ENCODE measurements at places on chromosomes 1 and 21. TPM values are rescaled to one million over a fixed set of nuclear protein-coding genes. Genes with fewer than 3 reads are reported as not detected.

CITED4 gene
- 16.0 TPM for total RNA-seq

KRTAP11-1 gene
- not detected for total RNA-seq

RNPEP gene
- total RNA-seq: 45.2 TPM

SPATA21 gene
- not detected for total RNA-seq

RXFP4 gene
- total RNA-seq: not detected

SLC1A7 gene
- total RNA-seq: not detected

NUP133 gene
- 72.1 TPM for total RNA-seq

YOD1 gene
- 11.8 TPM for total RNA-seq

KIF14 gene
- total RNA-seq: 22.5 TPM

DNA sequence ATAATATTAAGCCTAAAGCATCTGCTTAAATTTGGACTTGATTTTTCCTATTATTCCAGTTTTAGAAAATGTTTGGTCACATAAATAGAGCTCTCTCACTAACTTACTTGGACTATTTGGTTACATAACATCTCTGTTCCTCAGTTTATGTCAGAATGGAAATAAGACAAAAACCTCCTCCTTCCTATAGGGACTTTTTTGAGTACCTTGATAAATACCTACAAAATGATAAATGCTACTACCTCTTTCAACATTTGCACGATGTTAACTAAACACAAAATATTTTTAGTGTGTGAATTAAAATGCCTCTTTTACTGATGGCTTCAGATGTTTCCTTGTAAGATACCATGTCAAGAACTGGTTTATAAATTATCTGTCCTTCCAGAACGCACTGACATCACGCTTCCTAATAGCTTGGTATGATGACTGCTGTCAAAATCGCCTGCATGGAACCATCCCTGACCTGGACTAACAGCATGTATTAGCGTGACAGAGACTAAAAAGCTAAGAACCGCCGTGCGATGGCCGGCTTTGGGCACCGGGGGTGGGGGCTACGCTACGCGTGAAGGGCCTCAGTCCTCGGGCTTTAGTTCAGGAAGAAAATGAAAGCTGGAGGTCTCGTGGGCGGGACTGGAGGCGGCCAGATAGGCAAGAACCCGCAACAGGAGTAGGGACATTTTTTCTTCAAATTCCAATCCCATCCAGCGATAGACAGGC is 133.2 kb upstream of the BARHL2 start:
- H3K27me3 ChIP-seq: peaks cover 17% of the 10 kb centered on the region
- no peaks in the 10 kb centered on the region for H3K36me3 ChIP-seq
- no peak for DNase-seq
- H3K4me1 ChIP-seq: peaks cover 4% of the 10 kb centered on the region
- H3K27ac ChIP-seq: no peak overlapping the region

GRCh38 chr1:16921391-16922185 is at the start of gene CROCC:
Gene CROCC, plus strand, starts transcription at chr1:16921931. Its CDS starts 88 bp downstream, at chr1:16922019.
- H3K4me1 ChIP-seq: peaks cover 29% of the 10 kb centered on the region
- H3K27me3 ChIP-seq: no peaks in the 10 kb centered on the region
- H3K27ac ChIP-seq: 0 out of 2 replicates have a peak within 1 kb of the TSS, but pooled peaks have one; percentile 32
- DNase-seq: peak; percentile 88

- H3K4me1 ChIP-seq: no peaks in the 10 kb centered on the region
- H3K27ac ChIP-seq: no peak overlapping the region
- no peak for DNase-seq
These were observed 442.6 kb upstream of the ADGRL2 start for GRCh38 chr1:81358151-81358550.

- H3K4me3 ChIP-seq: no peak overlapping the region
- DNase-seq: no peak
These were observed 22.2 kb downstream of the SLC2A1 start for GRCh38 chr1:42936309-42937078.

DNA sequence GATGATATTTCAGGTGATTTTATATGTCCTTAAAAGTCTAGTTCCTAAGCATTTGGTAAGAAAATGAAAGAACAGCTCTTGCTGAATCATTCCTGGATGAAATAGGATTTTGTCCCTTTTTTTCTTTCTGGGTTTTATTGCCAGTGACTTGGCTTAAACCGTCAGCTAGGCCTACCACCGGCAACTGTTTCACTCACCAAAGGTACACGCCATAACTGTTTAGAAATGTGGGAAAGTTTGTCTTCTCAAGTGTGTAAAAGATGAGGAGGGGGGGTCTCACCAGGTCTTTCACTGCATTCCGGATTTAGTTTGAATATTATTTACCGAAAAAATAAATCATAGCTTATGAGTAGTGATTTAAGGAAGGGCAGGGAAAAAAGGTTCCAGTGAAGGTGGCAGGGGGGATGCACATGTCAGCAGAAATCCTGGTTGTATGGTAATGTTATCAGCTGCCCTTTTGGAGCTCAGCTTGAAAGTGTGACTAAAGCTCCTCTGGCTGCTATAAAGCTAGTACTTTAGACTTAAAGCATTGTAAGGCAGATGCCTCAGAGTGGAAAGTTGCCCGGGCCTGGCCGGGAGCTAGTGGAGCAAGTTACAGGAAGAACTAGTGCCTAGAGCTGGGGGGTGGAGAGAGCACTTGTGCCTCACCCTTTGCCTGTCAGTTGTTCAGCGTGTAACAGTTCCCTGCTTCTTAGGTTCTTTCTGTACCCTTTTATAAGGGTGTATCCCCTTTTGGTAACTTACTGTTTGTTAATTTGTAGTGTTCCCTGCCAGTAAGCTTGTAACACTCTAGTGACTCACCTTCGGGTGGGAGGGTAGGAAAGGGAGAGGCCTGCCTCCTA is 3.1 kb downstream of the ATP1A1 start:
- H3K36me3 ChIP-seq: no peaks in the 10 kb centered on the region
- H3K4me3 ChIP-seq: no peak overlapping the region
- no peak overlapping the region for H3K27ac ChIP-seq
- peaks cover 6% of the 10 kb centered on the region for H3K4me1 ChIP-seq

GRCh38 chr1:161747801-161748200 is 1.8 kb upstream of the DUSP12 start:
- no peak for DNase-seq
- no peaks in the 10 kb centered on the region for H3K4me1 ChIP-seq
- no peak overlapping the region for H3K27ac ChIP-seq
- H3K36me3 ChIP-seq: peaks cover 20% of the 10 kb centered on the region
- no peak overlapping the region for H3K4me3 ChIP-seq

- H3K4me1 ChIP-seq: peaks cover 3% of the 10 kb centered on the region
- H3K36me3 ChIP-seq: no peaks in the 10 kb centered on the region
- H3K4me3 ChIP-seq: no peak overlapping the region
- DNase-seq: no peak
- H3K27ac ChIP-seq: no peak overlapping the region
- no peaks in the 10 kb centered on the region for H3K27me3 ChIP-seq
These were observed 17.9 kb downstream of the PROX1 start for GRCh38 chr1:214005708-214006107.

- H3K4me3 ChIP-seq: no peak overlapping the region
- no peak for DNase-seq
- H3K27ac ChIP-seq: no peak overlapping the region
These were observed 321.2 kb upstream of the LYPLAL1 start for GRCh38 chr1:218852527-218852926.

- H3K27me3 ChIP-seq: no peaks in the 10 kb centered on the region
- H3K27ac ChIP-seq: no peak overlapping the region
- peak; percentile 65 for DNase-seq
- 0 out of 2 replicates have a peak, but pooled peaks cover 3% of the 10 kb centered on the region for H3K36me3 ChIP-seq
- H3K4me3 ChIP-seq: no peak overlapping the region
These were observed 6.9 kb downstream of the HTR1D start for GRCh38 chr1:23210351-23210785.

- H3K27ac ChIP-seq: no peak overlapping the region
- DNase-seq: no peak
- H3K4me1 ChIP-seq: peaks cover 30% of the 10 kb centered on the region
- H3K4me3 ChIP-seq: peak overlapping the region; percentile 39
- H3K27me3 ChIP-seq: peaks cover 74% of the 10 kb centered on the region
These were observed 829 bp upstream of the HES2 start for GRCh38 chr1:6420454-6421042.

GRCh38 chr1:245226203-245226499 is 71.4 kb downstream of the KIF26B start:
- H3K27ac ChIP-seq: no peak overlapping the region
- H3K36me3 ChIP-seq: no peaks in the 10 kb centered on the region
- no peak for DNase-seq
- no peaks in the 10 kb centered on the region for H3K27me3 ChIP-seq
- H3K4me1 ChIP-seq: peaks cover 5% of the 10 kb centered on the region

DNA sequence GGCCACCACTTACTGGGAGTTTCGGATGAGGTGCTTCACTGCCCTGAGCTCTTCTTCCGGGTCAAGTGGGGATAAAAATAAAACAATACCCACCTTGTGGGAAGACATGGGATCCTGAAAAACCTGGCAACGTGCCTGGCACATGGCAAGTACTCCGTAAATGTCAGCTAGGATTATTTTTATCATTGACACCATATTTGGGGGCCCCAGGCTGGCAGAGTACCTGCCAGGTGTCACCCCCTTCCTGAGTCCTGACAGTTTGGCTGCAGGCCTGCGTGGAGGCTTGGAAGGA is 9.2 kb upstream of the EPHA2 start:
- H3K36me3 ChIP-seq: no peaks in the 10 kb centered on the region
- H3K4me3 ChIP-seq: no peak overlapping the region
- H3K4me1 ChIP-seq: peaks cover 25% of the 10 kb centered on the region
- no peak overlapping the region for H3K27ac ChIP-seq

- H3K27ac ChIP-seq: no peak overlapping the region
- DNase-seq: no peak
- H3K4me3 ChIP-seq: no peak overlapping the region
- no peaks in the 10 kb centered on the region for H3K4me1 ChIP-seq
These were observed 123.2 kb upstream of the HMCN1 start for GRCh38 chr1:185610954-185611353.

GRCh38 chr1:153928791-153929341 is 6.1 kb upstream of the GATAD2B start:
- DNase-seq: no peak
- no peaks in the 10 kb centered on the region for H3K4me1 ChIP-seq
- H3K36me3 ChIP-seq: peaks cover 19% of the 10 kb centered on the region
- no peak overlapping the region for H3K4me3 ChIP-seq

- H3K27me3 ChIP-seq: no peaks in the 10 kb centered on the region
- no peak overlapping the region for H3K27ac ChIP-seq
- peaks cover 7% of the 10 kb centered on the region for H3K4me1 ChIP-seq
- no peak overlapping the region for H3K4me3 ChIP-seq
- H3K36me3 ChIP-seq: no peaks in the 10 kb centered on the region
- DNase-seq: no peak
These were observed 85.4 kb upstream of the TIAM1 start for GRCh38 chr21:31429506-31429905.

- H3K27me3 ChIP-seq: no peaks in the 10 kb centered on the region
- H3K27ac ChIP-seq: peak within 1 kb of the TSS; percentile 53
- H3K36me3 ChIP-seq: no peaks in the 10 kb centered on the region
These were observed at the start of gene PCNX2 for GRCh38 chr1:233295237-233295974. Gene PCNX2, minus strand, starts transcription at chr1:233295725. Its CDS starts 247 bp downstream, at chr1:233295478.

DNA sequence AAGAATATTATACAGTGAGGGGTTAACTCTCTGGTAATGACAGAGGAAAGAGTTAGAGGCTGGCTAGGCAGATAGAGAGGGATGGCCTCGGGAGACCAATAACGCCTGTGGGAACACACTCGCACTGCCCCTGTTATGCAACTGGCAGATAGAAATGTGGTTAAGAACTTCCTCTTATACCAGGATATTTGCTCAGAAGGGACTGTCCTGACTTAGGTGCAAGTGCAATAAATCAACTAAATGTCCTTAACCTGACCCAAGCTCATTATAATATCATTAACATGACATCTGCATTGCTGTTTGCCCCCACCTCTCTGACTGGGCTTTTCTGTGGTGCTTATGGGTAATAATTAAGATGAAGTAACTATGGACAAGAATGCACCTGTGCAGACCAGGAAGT is 1518.0 kb downstream of the NCAM2 start:
- H3K4me3 ChIP-seq: no peak overlapping the region
- no peaks in the 10 kb centered on the region for H3K36me3 ChIP-seq
- no peak overlapping the region for H3K27ac ChIP-seq
- H3K4me1 ChIP-seq: no peaks in the 10 kb centered on the region
- H3K27me3 ChIP-seq: no peaks in the 10 kb centered on the region

- H3K27ac ChIP-seq: no peak overlapping the region
- H3K4me1 ChIP-seq: peaks cover 10% of the 10 kb centered on the region
- no peaks in the 10 kb centered on the region for H3K36me3 ChIP-seq
- no peaks in the 10 kb centered on the region for H3K27me3 ChIP-seq
- no peak for DNase-seq
- no peak overlapping the region for H3K4me3 ChIP-seq
These were observed 395.9 kb downstream of the KIF26B start for GRCh38 chr1:245550720-245551043.

DNA sequence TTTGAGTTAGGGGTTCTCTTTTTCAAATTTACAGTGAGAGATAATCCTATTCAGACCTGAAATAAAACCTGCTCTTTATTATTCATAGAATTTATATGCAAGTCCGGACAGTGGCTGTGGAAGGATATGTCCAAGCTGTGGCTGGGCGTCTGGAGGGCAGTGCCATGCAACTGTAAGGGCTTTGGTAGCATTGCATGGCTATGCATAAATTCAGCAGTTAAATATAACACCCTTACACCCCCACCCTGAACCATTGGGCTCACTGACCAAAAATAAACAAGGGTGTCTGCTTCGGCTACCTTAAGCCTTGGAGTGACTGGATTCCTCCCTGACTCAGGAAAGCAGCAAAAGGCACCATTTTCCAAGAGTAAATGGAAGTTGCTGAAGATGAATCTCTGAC is 5.4 kb downstream of the CHTOP start:
- H3K27me3 ChIP-seq: no peaks in the 10 kb centered on the region
- H3K36me3 ChIP-seq: peaks cover 82% of the 10 kb centered on the region
- DNase-seq: no peak
- no peaks in the 10 kb centered on the region for H3K4me1 ChIP-seq
- H3K4me3 ChIP-seq: no peak overlapping the region
- no peak overlapping the region for H3K27ac ChIP-seq

- no peaks in the 10 kb centered on the region for H3K36me3 ChIP-seq
- no peak overlapping the region for H3K4me3 ChIP-seq
- DNase-seq: no peak
- no peak overlapping the region for H3K27ac ChIP-seq
- H3K4me1 ChIP-seq: peaks cover 4% of the 10 kb centered on the region
- peaks cover 81% of the 10 kb centered on the region for H3K27me3 ChIP-seq
These were observed 24.1 kb upstream of the ZNF436 start for GRCh38 chr1:23393706-23394105.

DNA sequence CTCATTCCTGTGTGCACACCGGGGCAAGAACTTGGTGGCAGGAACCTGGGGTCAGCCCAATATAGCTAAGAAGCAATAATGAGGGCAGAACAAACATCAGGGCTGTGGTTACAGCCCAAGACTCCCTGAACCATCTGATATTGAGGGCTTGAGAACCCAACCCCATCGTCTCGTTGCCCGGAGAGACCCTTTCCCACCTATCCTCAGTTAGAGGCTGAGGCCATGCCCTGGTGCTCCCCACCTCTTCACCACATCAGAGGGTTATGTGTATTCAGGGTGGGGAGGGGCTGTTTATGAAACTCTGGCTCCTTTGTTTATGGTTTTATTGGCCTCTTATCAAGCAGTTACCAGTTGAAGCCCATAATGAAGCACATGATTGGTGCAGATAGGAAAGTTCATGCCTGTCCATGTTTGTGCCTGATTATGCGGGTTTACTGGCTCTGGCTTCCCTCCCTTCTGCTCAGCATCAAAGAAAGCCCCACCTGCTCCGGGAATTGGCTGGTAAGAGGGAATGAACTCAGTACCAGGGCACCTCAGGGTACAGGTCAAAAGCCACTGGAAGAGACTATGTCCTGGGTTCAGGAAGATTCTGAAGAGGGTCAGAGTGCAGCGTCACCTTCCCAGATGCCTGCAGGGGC is 14.5 kb downstream of the NUAK2 start:
- peaks cover 6% of the 10 kb centered on the region for H3K4me1 ChIP-seq
- H3K27ac ChIP-seq: no peak overlapping the region
- no peak overlapping the region for H3K4me3 ChIP-seq
- H3K36me3 ChIP-seq: peaks cover 84% of the 10 kb centered on the region
- DNase-seq: no peak

GRCh38 chr1:200708161-200708560 is 30.5 kb upstream of the CAMSAP2 start:
- no peaks in the 10 kb centered on the region for H3K36me3 ChIP-seq
- no peak overlapping the region for H3K27ac ChIP-seq
- H3K4me3 ChIP-seq: no peak overlapping the region
- no peaks in the 10 kb centered on the region for H3K4me1 ChIP-seq
- H3K27me3 ChIP-seq: no peaks in the 10 kb centered on the region
